ENCODE measurements at places on chromosomes 1 and 21.

DNA sequence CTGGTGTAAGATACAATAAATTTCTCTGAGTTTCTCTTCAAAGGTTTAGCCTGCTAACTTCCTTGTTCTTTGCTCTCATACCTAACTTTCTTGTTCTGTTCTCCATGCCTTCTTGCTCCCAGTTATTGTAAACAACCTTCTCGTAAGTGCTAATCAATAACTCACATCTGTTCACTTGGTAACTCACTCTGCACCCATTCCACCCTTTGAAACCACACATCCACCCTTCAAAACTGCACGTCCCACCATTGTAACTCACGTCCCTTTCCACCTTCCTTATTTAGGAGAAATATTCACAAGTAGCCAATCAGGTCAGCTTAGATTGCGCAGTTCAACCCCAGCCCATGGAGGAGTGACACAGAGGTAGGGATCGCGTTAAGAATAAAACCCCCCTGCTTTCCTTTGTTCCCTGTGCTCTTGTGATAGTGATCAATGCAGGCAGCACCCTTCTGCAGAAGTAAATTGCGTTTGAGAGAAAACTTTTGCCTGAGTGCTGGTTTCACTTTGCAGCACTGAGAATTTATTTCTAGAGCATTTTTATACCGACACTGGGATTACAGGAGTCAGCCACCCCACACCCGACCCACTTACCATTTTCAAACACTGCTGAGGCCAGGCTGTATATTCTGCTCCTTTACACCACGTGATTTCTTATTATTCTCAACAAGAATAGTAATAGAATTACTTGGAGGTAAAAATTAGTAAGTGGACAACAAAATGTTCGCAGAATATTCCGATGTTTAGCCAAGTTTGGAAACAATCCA is 789.2 kb upstream of the RGS18 start:
- DNase-seq = no peak

DNA sequence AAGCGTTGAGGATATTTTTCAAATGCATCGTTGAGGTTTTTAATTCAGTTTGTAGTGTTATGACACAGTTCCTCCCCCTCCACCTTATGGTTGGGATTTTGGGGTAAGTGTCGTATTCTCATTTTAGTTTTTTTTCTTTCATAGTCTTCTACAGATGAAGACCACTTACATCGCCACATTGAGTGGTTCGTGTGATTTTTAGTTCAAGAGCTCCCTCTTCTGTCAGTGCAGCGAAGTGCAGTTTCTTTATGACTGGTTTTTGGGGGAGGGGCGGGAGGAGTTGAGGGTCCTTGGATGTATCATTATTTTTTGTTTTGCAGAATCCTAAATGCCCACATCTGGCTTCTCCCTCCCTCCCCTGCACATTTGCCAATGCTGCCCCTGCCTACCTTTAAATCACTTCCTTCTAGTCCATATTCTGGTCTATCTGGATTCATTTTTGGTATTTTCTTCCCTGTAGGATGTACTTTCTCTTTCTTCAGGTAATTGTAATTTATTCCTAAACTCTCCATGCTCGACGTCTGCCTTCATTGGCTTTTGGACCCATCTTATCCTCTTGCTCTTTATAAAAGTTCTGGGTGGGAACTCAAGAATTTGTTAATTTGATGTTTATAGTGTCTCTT is 433.1 kb downstream of the CAMTA1 start:
- DNase-seq = no peak

- DNase-seq = no peak
Measured at GRCh38 chr1:196148367-196148970, 459.8 kb downstream of the KCNT2 start.

DNA sequence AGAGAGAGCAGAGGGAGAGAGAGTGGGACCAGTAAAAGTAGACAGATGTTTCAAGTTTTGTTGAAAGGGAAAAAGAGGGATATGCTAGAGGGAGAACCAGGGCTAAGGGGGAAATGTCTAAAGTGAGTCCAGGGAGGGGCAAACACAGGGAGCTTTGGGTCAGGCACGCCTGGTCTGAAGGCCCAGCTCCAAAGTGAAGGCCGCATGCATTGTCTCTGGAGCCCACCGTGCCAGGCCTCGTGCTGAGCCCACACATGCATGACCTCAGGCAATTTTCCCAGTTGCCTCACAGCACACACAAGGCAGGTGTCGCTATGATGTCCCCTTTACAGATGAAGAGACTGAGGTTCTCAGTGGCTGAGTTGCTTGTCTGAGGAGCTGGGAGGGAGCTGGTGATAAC is 16.0 kb downstream of the KIF17 start:
- DNase-seq = no peak

DNA sequence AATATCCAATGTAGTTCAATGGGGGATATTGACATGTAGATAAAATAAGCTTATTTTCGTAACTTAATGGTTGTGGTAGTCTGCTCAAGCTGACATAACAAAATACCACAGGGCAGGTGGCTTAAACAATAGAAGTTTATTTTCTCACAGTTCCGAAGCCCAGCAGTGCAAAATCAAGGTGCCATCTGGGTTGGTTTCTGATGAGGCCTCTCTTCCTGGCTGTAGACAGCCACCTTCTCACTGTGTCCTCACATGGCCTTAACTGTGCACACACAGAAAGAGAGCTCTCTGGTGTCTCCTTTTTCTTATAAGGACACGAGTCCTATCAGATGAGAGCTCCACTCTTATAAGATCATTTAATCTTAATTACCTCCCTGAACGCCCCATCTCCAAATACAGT is 64.8 kb upstream of the IPO9 start:
- DNase-seq = no peak

- no peak for DNase-seq
Measured at GRCh38 chr1:26693599-26694572, 1.9 kb upstream of the ARID1A start.

- DNase-seq = no peak
Measured at GRCh38 chr1:85157436-85157835, 43.4 kb downstream of the SYDE2 start.

DNA sequence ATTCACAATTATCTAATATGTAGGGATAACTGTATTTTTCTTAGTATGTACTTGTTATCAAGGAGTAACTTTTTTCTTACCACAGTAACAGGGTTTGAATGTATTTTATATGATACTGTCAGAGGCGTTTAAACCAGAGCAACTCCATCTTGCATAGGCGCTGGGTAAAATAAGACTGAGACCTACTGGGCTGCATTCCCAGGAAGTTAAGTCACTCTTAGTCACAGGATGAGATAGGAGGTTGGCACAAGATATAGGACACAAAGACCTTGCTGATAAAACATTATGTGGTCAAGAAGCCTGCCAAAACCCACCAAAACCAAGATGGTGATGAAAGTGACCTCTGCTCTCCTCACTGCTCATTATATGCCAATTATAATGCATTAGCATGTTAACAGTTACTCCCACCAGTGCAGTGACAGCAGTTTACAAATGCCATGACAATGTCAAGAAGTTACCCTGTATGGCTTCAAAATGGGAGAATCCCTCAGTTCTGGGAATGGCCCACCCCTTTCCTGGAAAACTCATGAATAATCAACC is 64.8 kb downstream of the RPE65 start:
- DNase-seq = no peak

All from left hindlimb (tissue), 1 donor.